ENCODE measurements at places on chromosomes 2 and 18.

GRCh38 chr2:128454980-128455720 is 136.5 kb upstream of the HS6ST1 start:
- DNase-seq: peak; percentile 8

DNA sequence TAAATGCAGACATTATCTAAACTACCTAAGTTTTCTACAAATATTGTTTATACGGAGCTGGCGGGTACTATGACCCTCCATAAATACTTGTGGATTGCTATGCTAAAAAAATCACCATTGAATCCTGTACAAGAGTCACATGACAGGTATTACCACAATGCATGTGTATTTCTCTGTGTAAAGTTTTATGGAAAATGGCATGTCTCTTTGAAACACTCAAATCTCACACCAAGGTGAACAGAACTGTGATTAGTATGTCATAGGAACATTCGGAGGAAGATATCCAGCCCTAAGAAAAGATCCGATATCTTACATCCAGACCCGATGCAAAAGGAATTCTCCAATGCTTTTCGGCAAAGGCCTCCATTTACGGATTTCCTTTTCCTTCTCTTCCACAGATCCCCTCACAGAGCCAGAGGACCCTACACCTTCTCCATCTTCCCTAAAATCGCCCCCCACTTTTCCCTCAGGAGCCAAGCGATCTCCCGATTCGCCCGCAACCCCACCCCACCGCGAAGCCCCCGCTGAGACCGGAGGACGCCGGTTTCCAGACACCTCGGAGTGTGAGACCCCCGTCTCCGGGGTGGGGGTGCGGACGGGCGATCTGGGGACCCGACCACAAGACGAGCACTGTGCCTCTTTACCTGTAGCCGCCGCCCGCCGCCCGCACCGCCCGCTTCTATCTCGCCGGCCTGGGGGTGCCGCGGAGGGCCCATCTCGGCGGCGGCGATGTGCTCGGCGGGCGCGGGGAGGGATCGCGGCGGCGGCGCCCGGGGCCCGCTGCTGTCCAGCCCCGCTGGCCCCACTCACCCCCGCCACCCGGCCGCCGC is 1.2 kb downstream of the SAP130 start:
- DNase-seq: no peak

DNA sequence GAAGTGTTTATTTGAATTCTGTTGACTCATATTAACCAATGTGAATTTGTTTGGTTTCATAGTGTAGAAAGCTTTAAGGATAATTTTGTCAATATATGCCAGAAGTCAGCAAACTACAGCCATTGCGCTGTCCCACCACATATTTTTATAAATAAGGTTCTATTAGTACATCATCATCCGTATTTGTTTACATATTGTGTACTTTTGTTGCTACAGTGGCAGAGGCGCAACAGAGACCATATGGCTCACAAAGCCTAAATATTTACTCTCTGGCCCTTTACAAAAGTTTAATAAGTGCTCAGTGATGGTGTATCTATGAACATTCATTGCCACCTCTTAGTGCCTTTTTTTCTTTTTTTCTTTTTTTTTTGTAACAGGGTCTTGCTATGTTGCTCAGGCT is 6.4 kb downstream of the ERLEC1 start:
- no peak for DNase-seq

- peak; percentile 78 for DNase-seq
These were observed 129.6 kb upstream of the SLC1A4 start for GRCh38 chr2:64859312-64860212.

DNA sequence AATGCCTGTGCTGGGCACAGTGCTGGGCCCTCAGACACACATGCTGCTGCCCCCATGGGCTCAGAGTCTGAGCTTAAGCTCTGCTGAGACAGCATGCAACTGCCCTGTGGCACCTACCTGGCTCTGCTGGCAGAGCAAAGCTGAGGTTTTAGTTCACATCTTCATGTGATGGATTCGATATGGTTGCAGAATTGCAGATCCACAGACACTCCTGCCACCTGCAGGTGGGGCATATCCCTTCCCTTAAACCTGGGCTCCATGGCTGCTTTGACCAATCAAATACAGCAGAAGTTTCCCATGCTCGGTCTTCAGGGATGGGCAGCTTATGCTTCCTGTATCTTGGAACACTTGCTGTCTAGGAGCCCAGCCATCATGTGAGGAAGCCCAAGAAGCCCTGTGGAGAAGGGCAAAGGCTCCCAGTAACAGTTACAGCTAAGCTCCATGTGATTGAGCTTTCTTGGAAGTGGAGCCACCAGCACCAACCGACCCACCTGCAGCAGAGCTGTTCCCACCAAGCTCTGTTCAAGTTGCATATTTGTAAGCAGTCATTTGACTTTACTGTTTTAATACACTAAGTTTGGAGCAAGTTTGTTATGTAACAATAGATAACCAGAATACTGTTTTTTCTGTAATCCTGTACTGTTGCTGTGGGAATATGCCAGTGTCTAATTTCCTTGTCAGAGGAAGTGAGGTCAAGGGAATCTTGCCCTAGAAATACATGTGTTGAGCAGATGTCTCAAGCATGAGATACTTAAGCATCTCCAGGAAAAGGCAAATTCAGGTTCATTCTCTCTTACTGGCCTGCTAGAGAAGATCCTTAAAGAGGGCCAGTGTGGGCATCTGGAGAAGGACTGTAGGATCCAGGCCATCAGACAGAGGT is 79.3 kb downstream of the SH3RF3 start:
- DNase-seq: no peak

Measured in H9 (cell line).